ENCODE measurements at places on chromosomes 5 and 9. TPM values are rescaled to one million over a fixed set of nuclear protein-coding genes. Genes with fewer than 3 reads are reported as not detected.

DNA sequence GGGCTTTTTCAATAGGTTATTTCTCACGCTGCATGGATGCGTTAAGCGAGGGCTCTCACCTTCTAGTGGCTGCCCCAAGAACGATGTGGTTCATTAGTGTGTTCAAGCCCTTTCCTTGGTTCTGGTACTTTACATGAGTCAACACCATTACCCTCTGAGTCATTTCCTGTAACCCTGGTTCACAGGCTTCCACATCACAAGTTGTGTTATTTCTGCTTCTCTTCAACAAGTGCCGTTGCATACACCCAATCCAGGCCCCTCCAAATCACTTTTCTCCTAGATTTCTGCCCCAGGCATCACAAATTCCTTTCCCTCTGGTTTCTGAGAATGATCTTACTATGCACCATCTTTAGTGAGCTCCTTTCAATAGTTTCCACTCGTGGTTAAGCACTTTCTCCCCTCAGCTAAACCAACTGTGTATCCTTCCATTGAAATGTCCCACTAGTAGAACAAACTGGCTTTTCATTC is 69.5 kb upstream of the RAD23B start:
- no peak for DNase-seq

Gene PLEKHG4B
- polyA plus RNA-seq, result not detected

Gene ZDHHC12
- 47.0 TPM for polyA plus RNA-seq

Gene SPINK7
- polyA plus RNA-seq, result not detected

Gene COL5A1
- polyA plus RNA-seq, result 0.37 TPM

DNA sequence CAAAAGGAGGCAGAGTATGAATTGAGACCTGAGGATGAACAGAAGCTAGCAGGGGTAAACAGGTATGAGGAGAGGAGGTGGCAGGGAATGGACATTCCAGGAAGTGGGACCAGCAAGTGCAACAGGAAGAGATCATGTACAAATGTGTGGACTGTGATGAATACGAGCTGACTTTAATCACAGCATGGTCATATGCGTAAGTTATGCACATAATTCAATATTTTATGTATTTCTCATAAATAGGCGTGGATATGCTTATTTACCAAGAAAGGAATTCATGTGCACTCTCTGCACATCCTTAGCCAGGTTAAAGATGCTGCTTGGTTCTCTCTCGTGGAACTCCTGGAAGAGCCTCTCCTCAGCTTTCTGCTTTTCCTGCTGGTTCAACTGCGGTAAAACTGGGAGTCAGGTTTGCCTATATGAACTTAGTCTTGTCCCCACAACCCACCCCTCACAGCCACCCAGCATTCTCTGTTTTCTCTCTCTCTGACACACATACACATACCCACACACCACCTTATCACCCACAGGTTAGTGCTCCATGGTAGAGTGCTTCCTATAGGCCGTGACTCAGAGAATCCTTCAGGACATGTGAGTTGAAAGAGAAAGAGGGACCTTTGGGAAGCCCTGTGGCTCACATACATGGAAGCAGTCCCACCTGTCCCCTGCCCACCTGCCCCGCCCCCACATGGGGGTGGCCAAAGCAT is 35.7 kb downstream of the TRPC7 start:
- DNase-seq, result no peak

Measured in B cell (primary cell).